ENCODE measurements at places on chromosomes 7 and 10.

DNA sequence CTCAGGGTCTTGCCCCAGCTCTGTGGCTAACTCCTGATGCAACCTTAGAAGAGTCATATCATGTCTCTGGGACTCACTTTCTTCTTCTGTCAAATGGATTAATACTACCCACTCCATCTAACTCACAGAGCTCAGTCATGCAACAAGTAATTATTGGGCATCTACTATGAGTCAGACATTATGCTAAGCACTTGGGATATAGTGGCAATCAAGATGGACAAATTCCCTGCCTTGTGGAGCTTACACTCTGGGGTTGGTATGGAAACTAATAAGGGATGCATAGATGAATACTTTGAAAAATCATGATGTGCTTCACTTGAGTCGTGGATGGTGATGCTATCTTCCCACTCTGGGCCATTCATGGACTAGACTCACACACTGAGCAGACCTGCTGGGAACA is 88.9 kb downstream of the KCNMA1 start:
- no peak for DNase-seq

DNA sequence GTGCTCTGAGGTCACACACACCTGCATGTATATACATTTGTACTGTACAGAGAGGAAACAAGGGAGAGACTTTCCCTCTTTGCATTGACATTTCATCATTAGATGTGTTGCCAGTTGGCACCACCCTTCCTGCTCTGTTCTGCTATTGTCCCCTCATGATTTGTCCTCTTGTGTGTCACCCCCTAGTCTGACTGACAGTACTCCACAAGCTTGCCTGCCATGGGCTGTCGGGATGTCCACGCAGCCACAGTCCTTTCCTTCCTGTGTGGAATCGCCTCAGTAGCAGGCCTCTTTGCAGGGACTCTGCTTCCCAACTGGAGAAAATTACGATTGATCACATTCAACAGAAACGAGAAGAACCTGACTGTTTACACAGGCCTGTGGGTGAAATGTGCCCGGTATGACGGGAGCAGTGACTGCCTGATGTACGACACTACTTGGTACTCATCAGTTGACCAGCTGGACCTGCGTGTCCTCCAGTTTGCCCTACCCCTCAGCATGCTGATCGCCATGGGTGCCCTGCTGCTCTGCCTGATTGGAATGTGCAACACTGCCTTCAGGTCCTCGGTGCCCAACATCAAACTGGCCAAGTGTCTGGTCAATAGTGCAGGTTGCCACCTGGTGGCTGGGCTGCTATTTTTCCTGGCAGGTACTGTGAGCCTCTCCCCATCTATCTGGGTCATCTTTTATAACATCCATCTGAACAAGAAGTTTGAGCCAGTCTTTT is 9.4 kb downstream of the CLDN12 start:
- DNase-seq, result no peak

DNA sequence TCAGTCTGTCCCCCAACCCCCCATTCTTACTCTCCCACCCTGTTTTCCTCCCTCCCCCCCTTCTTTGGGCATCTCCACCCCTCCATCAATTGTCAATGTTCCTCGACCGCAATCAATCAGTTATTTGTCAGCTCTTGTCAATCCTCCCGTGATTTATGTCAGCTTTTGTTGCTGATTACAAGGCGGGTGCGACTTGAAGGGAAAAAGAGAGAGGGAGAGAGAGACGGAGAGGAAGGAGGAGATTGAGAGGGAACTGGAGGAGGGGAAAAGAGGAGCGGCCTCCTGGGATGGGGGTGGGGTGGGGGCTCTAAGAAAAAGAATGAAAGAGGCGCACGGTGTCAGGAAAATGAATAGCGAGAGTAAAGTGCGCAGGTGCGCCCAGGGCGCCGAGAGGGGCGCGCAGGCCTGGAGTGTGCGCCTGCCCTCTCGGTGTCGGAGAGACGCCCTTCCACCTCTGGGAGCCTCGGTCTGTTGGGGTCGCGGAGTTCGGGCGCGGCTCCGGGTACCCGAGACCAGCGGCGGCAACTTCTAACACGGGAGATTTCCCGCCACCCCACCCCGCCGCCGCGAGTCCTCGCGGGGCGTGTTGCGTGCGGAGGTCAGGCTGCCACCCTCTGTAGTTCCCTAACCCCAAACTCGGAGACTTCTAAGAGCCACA is 1.1 kb upstream of the ZNF503 start:
- DNase-seq, result no peak

GRCh38 chr7:17530741-17531421 is 232.4 kb downstream of the AHR start:
- no peak for DNase-seq

DNA sequence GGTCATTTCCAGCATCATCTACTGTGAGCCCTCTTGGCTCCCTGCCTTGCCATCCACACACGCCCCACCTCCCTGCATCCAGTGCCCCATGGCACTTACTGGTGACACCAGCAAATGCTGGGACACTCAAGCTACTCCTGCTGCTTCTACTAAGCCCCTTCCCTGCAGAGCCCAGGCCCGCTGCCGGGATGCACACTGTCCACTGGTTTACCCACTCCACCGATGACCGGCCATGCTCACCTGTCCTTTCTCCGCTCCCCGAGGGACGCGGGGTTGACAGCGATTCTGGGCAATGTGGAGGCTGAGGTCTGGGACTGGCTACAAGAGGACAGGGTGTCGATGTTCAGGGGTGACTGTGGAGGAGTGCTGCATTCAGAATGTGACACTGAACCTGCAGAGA is 110.2 kb downstream of the DLG5 start:
- DNase-seq, result no peak

Measured in astrocyte of the cerebellum (primary cell).